Astrocyte of the spinal cord (primary cell): ENCODE measurements at places on chromosomes 4 and X.

DNA sequence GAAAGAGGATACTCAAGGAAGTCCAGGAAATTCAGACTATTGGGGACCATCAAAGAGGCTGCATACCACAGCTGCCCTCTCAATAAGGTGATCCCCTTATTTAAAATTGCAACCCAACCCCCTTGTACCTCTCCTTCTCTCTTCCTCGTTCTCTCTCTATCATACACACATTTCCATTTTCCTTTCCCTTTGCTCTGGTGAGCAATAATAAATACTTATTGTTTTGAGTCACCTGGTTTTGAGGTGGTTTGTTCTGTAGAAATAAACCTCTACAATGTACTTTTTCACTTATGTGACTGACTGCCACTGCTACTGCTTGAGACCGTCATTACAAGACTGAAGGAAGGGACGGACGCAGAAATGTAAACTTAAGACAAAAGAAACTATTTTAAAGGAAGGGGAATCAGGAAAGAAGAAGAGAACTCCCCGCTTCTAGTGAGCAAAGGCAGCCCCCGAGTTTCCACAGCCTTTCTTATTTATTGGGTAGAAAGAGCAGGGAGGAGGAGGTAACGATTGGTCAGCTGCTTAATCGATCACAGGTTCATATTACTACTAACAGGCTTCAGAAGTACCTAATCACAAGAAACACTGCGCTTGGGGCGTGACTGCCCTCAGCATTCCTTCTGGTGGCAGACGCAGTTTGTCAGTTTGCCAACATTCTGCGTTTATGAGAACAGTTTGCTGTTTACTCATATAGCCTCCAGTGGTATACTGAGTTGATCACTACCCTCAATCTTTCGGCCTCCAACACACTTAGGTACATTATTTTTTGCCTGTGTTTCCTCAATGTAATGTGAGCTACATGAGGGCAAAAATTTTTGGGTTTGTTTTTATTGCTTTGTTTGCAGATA is 16.9 kb upstream of the TMEM165 start:
- DNase-seq = no peak

GRCh38 chr4:91330555-91331137 is 973.1 kb upstream of the GRID2 start:
- DNase-seq = peak; percentile 2

DNA sequence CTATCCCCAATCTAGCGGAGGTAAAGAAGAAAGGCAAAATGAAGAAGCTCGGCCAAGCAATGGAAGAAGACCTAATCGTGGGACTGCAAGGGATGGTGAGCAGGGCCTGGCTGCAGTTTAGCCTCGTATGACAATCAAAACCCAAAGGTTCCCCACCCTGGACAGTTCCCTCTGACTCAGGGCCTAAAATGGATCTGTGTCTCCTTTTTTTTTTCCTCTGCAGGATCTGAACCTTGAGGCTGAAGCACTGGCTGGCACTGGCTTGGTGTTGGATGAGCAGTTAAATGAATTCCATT is 986 bp downstream of the HDAC6 start:
- no peak for DNase-seq

GRCh38 chr4:115293093-115293462 is 179.7 kb upstream of the NDST4 start:
- no peak for DNase-seq

- DNase-seq = peak; percentile 3
These were observed 119.4 kb downstream of the AKAP4 start for GRCh38 chrX:50081282-50081889.

- DNase-seq = no peak
These were observed 127.9 kb upstream of the PPP3CA start for GRCh38 chr4:101475246-101475645.

GRCh38 chr4:74316397-74316796 is 8.1 kb downstream of the EPGN start:
- DNase-seq = no peak

DNA sequence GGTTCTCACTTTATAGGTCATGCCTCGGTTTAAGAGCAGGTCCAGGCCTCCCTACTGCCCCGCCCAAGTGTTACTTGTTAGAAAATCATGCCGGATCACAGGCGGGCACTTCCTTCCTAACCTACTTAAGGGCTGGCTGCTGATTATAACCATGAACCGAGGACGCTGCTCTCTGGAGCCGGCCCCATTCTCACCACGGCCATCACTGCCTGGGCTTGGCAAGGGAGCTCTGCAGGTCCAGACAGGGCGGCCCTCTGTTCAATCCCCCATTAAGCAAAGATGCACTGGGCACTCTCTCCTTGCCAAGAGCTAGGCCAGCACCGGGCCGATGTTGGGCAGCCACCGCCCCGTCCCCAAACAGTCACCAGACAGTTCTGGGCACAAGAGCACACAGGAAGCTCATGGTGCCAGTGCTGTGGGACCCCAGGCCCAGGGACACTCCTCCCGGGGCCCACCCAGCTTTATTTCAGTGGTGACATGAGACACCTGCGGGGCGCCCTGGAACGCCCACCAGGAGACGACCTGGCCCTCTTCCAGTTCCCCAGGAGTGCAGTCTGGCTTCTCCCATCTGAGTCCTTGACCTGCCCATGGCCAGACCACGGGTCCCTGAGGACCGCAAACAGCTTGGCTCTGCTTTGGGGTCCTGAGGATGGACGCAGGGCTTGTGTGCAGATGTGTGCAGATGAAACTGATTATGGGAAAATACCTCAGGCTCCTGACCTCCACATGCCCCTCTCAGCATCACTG is 44.0 kb downstream of the ABLIM2 start:
- DNase-seq = no peak

DNA sequence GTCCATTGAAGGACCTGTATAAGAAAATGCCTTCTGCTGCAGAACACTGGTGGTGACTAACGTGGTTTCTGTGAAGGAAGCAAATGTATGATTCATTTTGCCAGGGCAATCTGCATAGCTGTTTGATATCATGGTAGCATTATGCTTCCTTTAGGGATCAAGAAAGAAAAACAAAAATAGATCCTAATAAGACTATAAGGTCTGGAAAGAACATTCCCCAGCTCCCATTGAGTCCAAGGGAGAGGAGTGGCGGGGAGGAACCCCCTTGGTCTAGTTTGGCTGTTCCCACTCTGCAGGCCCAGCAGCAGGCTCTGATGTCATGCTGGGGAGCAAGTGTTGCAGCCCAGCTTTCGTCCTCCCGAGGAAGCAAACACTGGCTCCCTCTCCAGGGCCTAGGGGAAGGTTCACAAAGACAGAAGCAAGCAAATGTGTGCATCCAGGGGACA is 154.5 kb upstream of the GALNT7 start:
- DNase-seq = peak; percentile 89

- DNase-seq = no peak
These were observed 104.6 kb upstream of the KLF3 start for GRCh38 chr4:38559374-38559773.

DNA sequence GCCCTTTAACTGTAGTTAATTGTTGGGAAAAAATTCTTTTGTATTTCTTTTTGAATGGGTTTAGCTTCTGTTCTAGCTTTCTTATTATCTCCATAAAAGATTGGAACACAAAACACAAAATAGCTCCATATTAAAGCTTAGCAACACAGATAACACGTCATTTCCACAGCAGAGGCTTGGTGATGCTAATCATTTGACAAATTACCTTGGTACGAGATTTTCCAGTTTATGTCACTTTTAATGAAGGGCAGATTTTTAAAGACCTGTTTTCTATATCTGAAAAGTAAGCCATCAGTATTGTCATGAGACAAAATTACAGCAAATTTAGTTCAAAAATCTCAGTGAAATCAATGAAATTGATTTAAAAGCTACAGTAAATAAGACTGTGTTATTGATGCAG is 27.4 kb downstream of the FAM149A start:
- DNase-seq = no peak

DNA sequence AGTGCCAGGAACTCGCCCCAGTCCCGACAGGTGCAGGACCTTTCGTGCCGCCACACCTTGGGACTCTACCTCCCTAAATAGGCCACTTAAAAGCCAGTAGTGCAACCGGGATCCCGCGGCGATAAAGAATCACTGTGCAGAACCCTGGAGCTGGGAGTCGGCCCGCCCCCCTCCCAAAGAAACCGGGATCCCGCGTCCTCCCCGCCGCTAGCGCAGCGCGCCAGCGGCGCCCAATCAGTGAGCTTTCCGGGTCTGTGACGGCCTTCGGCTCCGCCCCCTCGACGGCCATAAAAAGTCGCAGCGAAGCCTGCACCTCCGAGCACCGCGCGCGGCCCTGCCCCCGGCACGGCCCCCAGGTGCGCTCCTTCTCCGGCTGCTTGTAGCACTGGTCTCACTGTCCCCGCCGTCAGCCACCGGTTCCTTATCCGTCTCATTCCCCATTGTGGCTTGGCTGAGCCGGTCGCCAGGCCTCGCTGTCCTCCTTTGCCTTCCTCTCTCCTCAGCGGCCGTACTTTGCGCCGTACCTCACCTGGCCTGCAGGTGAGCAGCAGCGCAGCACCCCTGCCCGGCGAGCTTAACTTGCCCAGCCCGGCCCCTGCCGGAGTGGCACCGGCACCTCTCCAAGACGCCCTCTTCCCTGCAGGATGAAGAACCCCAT is at the start of gene LRAT:
Gene LRAT, plus strand, starts transcription at position 318 of the 658 bp plus-strand sequence. Its CDS starts 327 bp downstream, at position 645.
- peak; percentile 18 for DNase-seq

- DNase-seq = peak; percentile 10
These were observed 4.0 kb downstream of the TCEAL2 start for GRCh38 chrX:102129473-102129872.

GRCh38 chr4:119139311-119139710 is 3.7 kb downstream of the MYOZ2 start:
- no peak for DNase-seq

DNA sequence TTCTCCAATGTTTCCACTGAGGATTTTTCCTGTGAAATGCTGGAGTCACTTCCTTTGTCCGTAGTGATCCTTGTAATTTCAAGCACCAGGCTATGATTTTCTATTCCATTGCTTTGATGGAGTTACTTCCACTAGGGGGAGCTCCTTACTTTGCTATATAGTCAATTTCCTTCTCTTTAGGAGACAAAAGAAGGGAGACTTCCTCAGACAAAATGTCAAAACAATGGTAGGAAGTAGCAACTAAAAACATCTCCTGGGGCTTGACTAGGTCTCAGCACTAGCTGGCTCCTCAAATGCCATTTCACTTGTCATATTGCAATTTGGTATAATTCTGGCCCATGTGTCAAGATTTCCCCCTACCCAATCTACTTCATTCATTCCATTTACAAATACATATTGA is 24.1 kb downstream of the ZCCHC12 start:
- DNase-seq = peak; percentile 52

DNA sequence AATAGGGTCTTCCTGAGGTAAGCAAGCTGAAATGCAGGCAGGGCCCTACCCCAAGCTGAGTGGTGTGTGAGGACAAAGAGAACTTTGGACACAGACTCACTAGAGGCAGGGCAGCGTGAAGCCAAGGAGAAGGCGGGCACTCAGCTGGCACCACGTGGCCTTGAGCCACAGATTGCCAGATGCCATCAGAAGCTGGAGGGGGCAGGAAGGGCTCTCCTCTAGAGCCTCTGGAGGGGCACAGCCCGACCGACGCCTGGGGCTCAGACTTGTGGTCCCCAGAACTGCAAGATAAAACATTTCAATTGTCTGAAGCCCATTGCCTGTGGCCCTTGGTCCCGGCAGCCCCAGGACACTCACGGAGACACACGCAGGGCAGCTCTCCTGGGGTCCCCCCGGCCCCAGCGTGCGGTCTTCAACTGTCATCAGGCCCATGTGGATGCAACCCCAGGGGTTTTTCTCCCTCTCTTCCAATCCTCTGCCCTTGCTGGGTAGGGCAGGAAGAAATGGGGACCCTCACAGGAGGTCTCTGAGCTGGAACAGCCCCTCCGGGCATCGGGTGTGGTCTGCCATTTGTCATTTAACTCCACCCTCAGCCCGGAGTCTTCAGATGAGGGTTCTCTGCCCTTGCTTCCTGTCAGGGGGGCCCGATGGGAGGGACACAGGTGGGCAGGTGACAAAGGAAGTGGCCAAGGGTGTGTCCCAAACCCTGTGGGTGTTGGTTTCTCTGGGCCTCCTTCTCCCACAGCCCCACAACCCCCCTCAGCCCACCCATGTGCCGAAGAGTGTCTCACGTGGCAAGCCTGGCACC is 22.2 kb downstream of the HMX1 start:
- DNase-seq = no peak

DNA sequence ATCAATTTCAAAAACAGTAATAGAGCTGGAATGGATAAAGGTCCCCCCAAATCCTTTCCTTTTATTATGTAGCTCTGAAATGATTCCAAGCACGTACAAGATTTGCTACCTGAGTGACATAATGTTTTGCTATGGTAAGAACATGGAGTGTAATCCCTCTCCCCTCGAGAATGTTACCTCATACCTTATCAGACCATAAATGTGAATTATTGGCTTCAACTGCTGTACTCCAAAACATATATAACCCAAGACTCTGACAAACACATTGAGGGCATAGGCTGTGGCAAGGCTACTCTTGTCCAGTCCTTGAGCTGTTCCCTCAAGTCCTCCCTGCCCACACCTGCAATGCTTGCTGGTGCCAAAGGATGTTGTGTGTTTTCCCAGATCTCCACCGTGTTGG is 286.9 kb downstream of the KCTD8 start:
- DNase-seq = no peak

DNA sequence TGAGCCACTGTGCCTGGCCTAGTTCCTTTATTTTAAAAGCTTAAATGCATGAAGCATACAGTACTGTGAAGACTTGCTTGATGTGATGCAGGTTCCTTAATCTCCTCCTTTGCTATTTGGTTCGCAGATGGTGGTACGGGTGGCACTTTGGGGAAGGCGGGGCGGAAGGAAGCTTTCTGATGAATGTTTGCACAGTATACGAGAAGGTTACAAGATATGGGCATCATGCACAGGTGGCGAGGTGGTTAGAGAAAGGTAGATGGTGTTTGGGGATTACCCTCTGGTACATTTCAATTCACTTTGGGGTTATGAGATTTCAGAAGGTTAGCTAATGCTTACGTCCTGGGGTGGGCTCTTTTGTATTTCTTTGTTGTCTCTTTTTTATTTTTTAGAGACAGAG is 17.2 kb downstream of the RHOH start:
- no peak for DNase-seq

DNA sequence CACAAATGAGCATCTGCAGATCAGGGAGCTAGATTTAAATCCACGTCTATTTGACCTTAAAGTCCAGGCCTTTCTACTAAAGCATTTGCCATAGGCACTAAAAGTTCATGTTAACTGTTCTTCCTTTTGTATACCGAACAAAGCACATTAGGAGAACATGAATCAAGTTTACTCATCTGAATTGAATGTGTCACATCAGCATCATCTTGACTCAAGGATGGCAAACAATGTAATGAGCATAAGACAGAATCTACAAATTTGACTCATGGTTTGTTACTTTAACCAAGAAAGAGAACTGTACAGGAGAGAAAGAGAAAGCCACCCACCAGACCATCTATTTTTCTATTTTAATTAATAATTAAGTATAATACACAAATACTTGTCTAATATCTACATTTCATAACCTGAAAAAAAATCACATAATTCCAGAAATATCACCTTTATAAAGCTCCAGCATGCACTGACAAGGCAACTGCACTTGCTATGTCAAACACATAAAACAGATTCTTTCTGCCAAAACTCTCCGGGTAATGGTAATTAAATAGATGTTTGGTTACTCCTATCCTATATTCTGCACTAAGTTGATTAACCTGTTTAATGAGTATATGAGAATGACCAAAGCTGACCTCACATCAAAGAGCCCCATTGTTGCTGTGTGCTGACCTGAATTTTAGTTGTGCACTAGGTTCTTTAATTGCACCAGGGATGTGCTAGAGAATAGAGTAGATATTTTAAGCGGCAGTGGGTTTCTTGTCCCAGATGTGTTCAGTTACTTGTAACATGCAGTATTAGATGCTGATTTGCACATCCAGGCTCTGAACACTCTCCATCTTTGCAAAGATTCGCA is 42.5 kb upstream of the LEF1 start:
- DNase-seq = peak; percentile 9
